ENCODE measurements at places on chromosomes 4 and X.

DNA sequence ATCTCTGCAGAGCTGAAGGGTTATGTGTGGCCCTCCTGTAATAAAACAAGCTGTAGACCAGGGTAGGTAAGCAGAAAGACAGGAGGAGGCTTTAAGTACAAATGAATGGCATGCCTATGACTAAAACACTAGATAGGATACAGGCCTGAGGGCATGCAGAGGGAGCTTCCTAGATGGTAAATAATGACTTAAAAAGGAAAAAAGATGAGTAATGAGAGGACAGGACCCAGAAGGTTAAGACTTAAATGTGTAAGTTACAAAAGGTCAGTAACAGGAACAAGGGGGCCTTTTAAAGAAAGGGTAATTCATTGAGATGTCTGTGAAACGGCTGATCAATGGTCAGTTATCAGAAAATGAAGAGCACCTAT, 194.8 kb downstream of the SOWAHB start:
- no peak for DNase-seq

DNA sequence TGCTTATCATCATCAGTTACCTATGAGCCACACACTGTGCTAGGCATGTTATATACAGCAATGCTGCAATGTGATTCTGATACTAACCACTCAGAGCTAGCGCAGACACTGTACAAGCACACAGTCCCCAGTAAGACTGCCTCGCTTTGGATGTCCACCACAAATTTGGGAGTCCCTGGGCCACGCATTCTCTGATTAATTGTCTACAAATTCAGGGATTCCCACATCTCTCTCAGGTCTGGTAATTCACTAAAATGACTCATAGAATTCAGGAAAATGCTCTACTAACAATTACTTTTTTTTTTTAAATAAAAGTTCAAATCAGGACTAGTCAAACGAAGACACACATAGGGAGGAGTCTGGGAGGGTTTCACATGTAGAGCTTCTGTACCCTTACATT, 652.1 kb upstream of the AADAT start:
- DNase-seq: no peak

GRCh38 chr4:155161357-155161756, 47.1 kb upstream of the NPY2R start:
- no peak for DNase-seq

GRCh38 chr4:61406677-61407076, 206.6 kb downstream of the ADGRL3 start:
- DNase-seq: no peak

Measured in activated effector memory CD4-positive, alpha-beta T cell treated with anti-CD3 and anti-CD28 coated beads, Interleukin-2, amount 50 U/mL, for 16 hours (primary cell).